ENCODE measurements at places on chromosomes 2 and 18. TPM values are rescaled to one million over a fixed set of nuclear protein-coding genes. Genes with fewer than 3 reads are reported as not detected.
A peak's percentile ranks its signal among the peaks of the same experiment; 100 is the strongest.

- DNase-seq: no peak
Observed at GRCh38 chr2:226973816-226974215, 138.0 kb downstream of the RHBDD1 start.

- no peak for DNase-seq
Observed at GRCh38 chr2:5021136-5021535, 671.0 kb upstream of the SOX11 start.

DNA sequence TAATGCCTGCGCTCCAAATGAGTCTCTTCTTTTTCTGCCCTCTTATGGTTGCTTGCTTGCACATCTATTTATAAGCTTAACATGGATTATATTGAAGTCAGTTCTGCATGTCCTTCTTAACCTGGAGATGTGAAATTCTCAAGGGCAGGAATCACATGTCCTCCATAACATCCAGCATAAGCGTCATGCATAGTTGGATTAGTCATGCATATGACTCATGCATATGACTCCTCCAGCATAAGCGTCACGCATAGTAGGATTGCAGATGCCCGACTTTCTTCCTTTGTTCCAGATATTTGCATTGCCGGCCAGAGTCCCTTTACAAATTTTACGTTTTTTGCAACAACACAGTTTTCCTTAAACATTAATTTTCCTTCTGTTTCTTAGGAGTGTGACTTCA lies 308.6 kb downstream of the TGIF1 start:
- peak; percentile 66 for DNase-seq

DNA sequence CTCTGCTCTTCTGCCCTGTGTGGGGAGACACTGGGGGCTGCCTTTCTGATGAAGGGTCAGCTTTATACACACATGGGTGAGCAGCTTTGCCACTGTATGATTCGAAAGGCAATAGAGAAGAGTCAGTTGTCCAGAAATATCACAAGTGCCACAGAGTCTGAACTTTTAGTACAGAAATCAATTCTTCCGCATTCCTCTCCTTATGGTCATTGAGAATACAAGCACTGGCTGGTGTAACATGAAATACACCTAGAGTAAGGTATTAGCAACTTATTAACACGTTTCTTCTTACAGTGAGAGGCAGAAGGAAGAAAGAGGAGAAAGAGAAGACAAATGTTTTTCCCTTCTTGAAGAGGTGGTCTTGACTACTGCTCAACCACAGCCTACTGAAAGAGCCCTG lies 579.2 kb downstream of the ZEB2 start:
- no peak for DNase-seq

DNA sequence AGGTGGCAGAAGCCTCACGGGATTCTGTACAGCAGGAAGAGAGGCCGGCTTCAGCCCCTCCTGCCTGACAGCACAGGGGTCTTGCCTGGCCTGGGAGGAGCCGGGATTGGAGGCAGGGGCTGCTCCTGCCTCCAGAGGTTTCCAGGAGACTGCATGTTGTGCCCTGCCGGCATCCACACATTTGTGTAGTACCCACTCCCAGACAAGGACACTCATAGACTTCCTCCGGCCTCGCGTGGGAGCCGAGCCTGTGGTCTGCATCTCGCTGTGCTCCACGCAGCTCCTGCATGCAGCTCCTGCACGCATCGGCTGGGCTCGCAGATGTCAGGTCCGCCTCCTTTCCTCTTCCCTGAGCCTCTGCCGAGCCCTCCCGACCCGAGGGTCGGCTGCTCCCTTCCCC lies 34.7 kb downstream of the TPO start:
- DNase-seq: no peak

GRCh38 chr2:181780047-181780651 lies 99.8 kb upstream of the NEUROD1 start:
- DNase-seq: no peak

DNA sequence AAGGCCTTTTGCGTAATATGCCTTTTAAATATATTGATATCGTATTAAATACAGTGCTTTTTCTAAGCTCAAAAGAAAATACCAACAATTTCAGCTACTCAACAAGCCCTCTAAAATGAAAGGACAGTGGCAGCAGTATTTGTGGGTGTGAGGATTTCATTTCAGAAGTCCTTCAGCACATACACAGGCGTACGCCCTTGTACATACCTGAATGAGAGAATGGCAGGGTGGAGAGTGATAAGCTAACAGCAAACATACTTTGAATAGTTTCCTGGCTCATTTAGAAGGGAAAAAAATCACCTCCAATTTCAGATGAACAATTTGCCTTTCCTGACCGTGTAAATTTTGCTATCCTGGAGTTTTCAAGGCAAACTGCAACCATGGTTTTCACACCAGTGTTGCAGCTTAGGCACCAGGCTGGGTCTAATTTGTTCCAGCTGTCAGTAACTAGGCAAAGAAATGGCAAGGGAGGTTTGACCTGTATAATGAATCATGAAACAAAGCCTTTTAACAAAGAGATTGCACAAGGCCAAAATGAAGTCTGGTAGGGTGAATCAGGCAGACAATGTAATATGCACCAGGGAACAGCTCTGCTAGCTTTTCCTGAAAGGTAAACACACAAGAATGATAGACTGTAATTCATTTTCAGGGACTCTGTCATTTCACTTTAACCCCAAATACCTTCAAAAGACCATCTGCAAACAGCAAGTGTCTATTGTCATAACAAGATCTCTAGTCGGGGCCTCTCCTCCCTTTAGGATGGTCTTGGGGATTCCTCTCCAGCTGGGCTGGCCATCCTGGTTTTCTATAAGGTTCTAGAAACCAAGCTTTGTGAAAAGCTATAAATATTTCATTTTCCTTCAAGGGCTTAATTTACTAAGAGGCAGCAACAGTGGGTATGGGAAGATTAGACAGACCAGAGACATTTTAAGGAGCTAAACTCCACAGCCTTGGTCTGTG lies 11.5 kb downstream of the ANKRD29 start:
- peak; percentile 80 for DNase-seq

GRCh38 chr18:8989017-8989416 lies 113.5 kb upstream of the NDUFV2 start:
- no peak for DNase-seq

- DNase-seq: no peak
Observed at GRCh38 chr2:100640431-100641124, 77.8 kb downstream of the PDCL3 start.

- DNase-seq: no peak
Observed at GRCh38 chr2:44533508-44533907, 171.8 kb downstream of the CAMKMT start.

- no peak for DNase-seq
Observed at GRCh38 chr2:165141601-165142354, 62.1 kb downstream of the SCN3A start.

- DNase-seq: no peak
Observed at GRCh38 chr2:138621139-138621538, 119.6 kb downstream of the SPOPL start.

DNA sequence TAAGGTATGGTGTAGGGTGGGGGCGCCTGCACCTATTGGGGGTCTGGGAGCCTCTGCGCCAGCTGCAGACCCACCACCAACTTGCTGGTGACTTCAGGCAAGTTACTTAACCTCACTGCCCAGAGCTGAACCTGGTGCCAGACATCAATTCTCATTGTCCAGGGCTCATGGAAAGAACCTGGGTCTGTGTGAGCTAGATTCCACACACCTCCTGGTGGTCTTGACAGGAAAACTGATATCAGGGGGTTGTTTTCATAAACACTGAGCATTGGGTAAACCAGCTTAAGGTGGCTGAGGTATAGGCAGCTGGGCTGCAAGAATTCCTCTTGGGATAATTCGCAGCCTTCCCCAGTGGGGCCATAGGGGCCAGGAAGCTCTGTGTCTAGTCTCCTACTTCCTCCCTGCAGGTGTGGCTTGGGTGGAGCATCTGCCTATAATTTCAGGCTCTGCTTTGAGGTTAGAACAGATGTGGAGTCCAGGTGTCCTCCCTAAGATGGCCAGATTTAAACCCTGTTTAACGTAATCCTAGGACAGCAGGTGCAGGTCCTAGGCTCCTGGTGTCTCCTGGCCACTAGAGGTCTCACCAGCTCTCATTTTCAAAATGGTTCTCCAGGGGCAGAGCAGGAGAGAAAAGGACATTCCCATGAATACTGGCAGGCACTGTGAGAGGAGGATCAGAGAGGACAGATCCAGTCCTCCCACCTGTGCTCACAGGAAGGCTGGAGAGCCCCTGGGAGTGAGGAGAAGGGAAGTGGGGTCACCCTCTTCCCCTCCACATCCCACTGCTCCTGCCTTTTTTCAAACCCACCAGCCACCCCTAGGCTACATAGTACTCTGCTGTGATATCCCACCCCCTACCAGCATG lies 100.4 kb upstream of the SMAD2 start:
- peak; percentile 49 for DNase-seq

DNA sequence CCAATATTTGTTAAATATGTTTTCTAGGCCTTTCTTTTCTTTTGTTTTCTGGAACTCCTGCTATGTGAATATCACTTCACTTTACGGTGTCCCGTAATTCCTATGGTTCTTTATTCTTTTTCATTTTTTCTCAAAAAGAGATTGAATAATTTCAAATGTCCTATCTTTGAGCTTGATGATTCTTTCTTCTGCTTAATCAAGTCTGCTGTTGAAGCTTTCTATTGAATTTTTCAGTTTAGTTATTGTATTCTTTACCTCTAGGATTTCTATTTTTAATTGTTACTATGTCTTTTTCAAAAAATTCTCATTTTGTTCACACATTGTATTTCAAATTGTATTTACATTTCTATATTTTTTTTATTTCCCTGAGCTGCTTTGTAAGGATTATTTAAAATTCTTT lies 45.5 kb upstream of the COL3A1 start:
- no peak for DNase-seq

GRCh38 chr2:147589127-147589526 lies 255.7 kb upstream of the ACVR2A start:
- no peak for DNase-seq

DNA sequence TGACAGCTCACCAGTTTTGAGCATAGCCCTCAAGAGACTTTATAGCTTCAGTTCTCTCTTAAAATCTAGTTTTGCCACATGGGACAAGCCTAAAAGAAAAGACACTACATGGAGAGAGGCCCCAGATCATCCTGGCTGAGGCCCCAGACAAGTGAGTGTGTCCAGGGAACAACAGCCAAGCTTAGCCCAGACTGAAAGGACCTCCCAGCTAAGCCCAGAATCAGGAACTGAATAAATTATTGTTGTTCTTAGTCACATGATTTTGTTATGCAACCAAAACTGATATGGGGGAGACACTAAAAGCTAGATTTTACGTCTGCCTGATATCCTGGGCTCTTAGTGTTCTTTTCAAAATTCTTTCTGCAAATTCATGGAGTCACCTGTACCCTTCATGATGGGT lies 29.3 kb upstream of the LBH start:
- DNase-seq: no peak

GRCh38 chr18:34880882-34881834 lies 160.1 kb upstream of the MAPRE2 start:
- no peak for DNase-seq

DNA sequence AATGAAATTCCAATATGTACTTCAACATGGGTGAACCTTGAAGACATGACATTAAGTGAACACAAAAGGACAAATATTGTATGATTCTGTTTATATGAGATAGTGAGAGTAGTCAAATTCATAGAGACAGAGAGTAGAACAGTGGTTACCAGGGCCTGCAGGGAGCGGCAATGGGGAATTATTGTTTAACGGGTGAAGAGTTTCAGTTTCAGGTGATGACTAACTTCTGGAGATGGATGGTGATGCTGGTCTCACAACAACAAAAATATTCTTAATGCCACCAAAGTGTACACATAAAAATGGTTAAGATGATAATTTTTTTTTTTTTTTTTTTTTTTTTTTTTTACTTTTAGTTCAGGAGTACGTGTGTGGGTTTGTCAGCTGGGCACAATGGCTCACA lies 109.4 kb upstream of the TMEM200C start:
- no peak for DNase-seq

GRCh38 chr2:200748779-200749178 lies 62.9 kb upstream of the BZW1 start:
- no peak for DNase-seq

- DNase-seq: no peak
Observed at GRCh38 chr2:40579247-40579646, 127.4 kb upstream of the SLC8A1 start.

DNA sequence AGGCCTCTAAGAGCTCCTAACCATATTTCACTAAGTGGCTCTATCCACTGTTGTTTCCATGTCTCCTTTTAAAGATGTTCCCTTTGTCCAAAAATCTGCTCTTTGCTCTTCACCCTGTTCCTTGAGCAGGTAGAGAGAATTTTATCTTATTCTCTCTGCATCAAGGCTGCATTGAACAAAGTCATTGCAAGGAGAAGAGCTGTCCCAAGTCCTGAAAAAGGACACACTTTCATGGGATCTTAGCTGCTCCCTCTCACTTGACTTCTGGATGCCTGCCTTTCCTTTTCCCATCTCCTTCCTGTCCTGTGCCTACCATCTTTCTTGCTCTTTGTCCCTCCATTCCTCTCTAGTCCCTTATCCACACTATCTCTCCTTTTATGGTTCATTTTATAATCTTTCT lies 235.2 kb upstream of the THSD7B start:
- DNase-seq: no peak

DNA sequence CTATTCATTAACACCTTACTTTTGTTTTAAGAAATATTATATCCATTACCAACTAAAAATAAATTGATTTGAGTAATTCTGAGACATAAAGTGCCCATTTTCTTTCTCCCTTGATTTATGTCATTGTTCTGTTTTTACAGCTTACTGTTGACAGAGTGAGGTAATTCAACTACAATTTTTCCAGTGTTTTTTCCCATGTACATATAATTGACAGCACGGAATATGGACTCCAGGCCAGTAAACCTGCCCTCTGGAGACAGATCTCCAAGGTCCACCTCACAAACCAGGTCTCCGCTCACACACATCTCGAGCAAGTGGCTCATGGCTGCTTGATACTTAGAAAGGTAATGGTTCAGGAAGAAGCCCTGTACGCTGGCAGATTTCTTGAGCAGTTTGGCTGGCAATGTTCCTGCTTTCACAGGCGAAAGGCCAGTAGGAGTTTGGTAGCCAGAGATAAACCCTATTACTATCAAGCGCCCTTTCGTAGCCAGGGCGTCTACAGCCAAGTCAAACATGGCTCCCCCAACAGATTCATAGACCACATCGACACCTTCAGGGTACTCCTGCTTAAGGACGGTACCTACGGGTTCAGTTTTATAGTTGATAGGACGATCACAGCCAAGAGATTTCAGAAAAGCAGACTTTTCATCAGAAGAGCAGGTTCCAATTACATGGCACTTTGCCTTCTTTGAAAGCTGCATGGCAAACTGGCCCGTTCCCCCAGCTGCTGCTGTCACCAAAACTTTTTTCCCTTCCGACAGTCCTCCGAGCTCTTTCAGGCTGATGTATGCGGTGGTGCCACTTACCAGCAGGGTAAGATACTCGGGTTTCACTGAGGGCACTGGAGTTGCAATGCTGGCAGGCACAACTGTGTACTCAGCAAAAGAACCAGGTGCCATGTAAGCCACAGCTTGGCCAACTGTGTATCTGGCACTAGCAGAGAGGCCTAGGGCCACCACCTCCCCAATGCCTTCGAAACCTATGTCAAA lies 7.4 kb downstream of the PTGR3 start:
- DNase-seq: no peak

- peak; percentile 85 for DNase-seq
Observed at GRCh38 chr2:189163889-189164288, 15.7 kb downstream of the COL5A2 start.

The CD302 gene
- 1.6 TPM for total RNA-seq

The BOK gene
- total RNA-seq: 38.8 TPM

The MYO7B gene
- total RNA-seq: 1.1 TPM

The NAPG gene
- total RNA-seq: 39.7 TPM

The AKAIN1 gene
- total RNA-seq: not detected

The CNRIP1 gene
- 45.8 TPM for total RNA-seq
